ENCODE measurements at places on chromosomes 5 and 9.

GRCh38 chr5:144207875-144208444 is 37.3 kb downstream of the KCTD16 start:
- no peak for DNase-seq

GRCh38 chr9:77977210-77977611 is 54.4 kb downstream of the GNAQ start:
- peak; percentile 19 for DNase-seq

- DNase-seq: no peak
These were observed 215.2 kb downstream of the CRB2 start for GRCh38 chr9:123571240-123571639.

GRCh38 chr5:173410459-173411233 is 82.4 kb upstream of the STC2 start:
- no peak for DNase-seq

DNA sequence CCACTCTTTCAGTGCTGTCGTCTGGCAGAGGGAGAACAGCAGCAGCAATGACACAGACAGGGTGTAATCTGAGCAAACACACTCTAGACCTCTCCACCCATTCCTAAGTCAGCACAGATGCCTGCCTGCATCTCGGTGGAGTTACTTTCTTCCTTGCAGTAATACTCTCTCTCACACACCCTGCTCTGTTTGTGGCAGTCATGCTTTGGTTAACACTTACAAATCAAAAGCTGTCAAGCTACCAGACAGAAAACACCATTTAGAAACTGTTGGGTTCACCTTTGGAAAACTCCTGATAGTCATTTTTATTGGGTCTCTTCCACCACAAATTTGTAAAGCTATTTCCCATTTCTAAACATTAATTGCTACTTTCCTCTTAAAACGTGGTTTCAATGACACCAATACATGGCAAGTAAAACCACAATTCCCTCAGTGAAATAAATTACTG is 27.3 kb downstream of the LHFPL2 start:
- DNase-seq: no peak

DNA sequence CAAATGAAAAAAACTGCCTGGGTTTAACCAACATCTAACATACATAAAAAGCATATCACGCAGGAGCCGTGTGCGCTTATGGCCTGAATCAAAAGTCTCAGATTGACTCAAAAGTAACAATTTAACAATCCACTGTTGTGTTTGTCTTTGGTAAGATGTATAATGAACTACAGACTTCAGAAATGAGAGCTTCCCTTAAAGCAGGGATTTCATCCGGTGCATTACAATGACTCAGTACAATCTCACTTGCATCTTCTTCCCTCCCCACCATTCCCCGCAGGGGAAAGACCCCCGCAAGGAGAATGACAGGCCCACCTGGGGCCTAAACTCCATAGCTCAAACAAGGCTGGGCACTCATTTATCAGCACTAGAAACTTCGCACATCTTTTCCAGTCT is 1.4 kb downstream of the ZFR start:
- no peak for DNase-seq

DNA sequence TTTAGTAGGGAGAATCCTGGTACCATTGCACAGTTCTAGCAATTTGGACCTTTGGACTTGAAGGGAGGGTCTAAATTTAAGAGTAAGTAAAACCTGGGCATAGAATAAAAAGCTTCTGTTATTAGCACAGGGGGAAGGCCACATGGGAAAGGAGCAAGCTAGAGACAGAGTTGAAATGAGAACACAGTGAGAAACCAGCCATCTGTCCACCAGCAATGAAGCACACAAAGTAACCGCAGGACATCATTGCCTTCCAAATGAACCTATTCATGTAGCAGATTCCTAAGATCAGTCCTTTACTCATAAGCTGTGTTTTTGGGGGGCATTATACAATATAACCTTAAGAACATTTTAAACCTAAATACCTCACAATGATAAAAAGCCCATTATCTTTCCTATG is 407.4 kb downstream of the HCN1 start:
- DNase-seq: no peak

GRCh38 chr9:111970827-111971226 is 74.2 kb downstream of the UGCG start:
- DNase-seq: no peak

- no peak for DNase-seq
These were observed 2.0 kb downstream of the ATP6V0E1 start for GRCh38 chr5:172985596-172985995.

- no peak for DNase-seq
These were observed 58.3 kb downstream of the FAM81B start for GRCh38 chr5:95449460-95449859.

GRCh38 chr9:126550891-126551351 is 62.8 kb upstream of the LMX1B start:
- DNase-seq: no peak

DNA sequence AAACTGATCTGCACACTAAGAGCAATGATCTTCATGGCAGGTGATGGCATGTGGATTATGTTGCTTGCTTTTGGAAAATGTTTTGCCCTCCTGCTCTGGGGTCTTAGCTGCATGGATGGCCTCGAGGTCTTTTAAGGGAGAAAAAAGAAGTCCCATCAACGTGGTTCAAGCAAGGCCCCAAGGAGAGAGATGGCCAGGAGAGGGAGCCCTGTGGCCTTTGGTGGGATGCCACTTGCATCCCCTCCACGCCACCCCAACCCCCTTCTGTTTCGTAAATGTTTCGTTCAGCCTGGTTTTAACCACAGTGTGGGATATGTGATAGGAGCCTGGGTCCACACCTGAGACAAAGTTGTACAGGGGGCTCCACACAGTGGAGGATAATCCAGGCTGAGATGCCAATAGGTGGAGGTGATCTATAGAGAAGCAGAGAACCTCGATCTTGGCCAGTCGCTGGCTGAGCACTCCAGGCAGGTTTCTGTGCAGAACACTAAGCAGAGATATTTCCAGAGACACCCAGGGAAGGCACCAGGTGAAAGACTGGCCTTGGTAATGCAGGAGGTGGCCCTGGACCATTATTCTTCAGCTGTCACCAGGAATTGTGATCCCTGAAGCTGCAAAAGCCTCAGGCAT is 25.8 kb upstream of the FRRS1L start:
- DNase-seq: no peak

- DNase-seq: no peak
These were observed 7.7 kb downstream of the AHRR start for GRCh38 chr5:329121-329735.
